ENCODE measurements at places on chromosomes 12 and 14.

DNA sequence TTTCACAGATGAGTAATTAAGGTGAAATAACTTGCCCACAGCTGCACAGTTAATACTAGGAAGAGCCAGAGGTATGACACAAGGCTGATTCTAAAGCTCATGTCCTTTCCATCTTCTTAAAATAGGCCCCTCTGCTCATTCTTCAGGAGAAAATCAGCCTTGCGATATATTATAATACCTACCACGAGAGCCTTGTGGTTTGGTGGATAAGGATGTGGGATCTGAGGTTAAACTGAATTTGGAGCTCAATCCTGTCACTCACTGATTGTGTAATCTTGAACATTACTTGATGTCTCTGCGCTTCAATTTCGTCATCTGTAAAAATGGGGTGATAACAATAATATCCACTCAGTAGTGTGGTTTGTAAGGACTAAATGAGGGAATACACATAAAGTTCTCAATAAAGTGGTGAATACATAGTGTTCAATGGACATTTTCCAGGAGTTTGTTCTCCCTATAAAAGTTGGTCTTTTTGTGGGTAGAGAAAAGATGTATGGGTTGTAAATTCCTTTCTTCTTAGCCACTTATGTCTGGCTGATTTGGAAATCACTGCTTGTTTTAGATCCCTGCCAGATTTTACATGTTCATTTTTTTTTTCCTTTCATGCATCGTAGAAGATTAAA lies 25.1 kb upstream of the ATP2B1 start:
- peak; percentile 44 for DNase-seq

DNA sequence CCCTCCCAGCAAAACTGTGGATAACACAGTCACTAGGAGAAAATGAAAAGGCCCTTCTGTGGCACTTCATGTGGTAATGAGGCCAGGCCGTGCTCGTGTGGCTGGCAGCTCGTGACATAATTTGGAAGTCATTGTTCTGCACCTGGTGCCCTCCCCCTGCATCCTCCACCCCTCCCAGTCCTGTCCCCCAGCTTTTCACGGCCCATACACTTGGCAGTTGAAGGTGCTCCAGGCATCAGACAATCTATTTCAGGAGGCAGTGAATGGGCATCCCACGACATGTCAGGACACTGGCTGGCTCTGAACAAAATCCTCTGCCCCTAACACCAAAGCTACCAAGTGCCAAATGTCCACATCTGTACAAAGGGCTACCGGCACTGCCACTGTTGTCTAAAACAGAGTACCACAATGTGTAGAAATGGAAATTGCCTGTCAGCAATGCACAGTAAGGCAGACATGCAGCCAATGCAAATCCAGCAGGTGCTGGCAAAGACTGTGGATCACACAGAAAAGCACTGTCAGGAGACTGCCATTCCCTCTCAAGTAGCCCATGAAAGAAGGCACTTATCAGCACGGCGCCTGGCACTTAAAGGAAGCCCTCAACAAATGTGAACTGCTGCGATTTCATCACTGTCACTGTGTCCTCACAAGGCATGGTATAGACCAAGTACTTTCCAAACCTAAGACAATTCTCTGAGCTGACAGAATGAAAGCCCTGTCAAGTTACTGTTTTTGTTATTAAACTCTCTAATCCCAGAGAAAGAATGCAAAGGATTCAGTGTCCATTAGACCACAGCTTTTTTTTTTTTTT lies 39.1 kb downstream of the CORO1C start:
- no peak for DNase-seq

GRCh38 chr14:21654215-21654614 lies 580 bp downstream of the OR4E2 start:
- no peak for DNase-seq

DNA sequence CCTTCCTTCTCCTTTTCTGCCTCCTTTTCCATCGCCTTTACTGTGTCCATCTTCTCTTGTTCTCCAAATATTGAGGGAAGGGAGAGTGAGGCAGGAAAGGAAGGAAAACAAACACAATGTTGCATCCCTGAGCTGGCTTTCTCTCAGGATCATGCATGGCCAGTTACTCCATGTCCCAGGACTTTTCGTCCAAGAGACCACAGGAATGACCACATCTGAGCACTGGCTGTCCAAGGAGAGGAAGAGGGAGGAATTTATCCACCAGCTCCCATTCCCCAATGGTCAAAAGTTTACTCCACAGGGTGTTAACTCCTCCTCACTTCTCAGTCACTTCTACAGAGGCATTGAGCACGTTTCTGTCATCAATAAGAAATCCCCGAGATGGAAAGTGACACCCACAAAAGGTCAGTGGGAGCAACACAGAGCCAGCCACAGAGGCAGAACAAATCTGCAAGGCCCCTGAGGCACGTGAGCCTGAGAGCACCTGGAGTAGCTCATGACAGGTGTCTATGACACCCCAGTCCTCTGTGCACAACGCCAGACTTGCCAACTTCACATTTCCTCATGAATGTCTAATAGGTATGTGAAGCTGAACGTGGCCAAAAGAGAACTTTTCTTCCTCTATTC lies 177.3 kb upstream of the NUDT4 start:
- no peak for DNase-seq

DNA sequence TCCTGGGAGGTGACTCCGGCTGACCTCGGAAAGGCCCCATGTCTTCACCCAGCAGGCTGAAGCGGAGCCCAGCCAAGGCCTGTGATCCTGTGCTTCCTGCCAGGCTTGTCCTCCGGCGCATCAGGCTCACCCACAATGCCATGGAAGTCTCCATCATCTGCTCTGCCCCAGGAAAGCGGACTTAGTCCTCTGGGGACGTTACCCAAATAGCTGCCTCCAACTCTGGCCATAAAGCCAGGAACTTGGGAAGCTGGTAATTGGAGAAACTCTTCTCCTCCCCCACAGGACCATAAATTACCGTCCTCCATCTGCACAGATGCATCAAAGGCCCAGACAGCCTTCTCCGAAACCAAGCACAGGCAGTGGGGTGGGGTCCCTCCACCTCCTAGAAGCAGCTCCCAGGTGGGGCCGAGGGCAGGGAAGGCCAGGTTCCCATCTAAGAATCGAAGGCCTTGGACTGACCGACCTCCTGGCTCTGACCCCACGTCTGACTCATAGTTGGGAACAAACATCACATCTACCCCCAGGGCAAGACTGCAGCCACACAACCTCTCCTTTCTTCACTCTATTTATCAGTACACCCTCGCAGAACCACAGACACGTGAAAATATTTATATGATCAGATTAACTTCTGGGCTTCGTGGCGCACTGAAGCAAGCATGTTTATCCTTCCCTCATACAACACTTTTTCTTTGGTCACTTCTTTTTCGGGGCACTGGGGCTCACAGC lies 56.4 kb downstream of the PITPNM2 start:
- no peak for DNase-seq

DNA sequence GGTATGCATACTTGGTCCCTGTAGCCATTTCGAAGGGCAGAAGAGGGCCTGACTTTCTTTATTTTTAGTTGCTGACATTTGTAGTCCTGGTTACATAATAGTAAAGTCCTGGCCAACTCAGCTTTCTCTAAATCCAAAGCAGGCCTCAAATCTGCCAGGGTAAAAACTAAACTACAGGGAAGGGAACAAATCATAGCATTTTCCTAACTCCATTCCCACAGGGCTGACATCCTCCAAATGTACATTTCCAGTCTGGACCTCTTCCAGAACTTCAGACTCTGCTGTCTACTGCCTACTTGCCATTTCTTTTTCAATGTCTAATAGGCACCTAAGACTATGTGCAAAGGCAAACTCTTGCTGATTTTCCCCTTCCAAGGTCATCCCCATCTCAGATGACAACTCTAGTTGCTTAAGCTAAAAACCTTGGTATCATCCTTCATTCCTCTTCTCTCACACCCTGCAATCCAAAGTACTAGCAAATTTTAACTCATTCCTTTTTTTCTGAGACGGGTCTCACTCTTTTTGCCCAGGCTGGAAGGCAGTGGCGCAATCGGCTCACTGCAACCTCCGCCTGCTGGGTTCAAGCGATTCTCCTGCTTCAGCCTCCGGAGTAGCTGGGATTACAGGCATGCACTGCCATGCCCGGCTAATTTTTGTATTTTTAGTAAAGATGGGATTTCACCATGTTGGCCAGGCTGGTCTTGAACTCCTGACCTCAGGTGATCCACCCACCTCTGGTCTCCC lies 2.0 kb downstream of the DDIT3 start:
- peak; percentile 16 for DNase-seq

DNA sequence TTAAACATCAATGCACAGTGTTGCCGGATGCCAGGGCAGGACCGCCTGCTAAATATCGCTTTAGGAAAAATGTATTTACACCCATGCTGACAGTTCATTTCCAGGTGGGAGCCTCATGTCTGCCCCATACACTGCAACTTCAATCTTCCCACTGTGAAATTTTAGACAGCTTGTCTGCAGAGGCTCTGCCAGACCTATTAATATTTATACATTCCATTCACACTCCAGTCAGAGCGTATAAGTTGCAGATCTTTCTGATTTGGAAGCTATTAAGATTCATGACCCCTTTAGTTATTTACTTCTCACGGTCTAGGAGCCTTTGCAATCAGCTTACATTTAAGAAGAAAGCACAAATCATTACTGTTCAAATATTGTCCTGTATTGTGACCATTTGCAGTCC lies 357.4 kb downstream of the ATP23 start:
- no peak for DNase-seq

GRCh38 chr12:6342140-6342889 lies 439 bp upstream of the TNFRSF1A start:
- no peak for DNase-seq

DNA sequence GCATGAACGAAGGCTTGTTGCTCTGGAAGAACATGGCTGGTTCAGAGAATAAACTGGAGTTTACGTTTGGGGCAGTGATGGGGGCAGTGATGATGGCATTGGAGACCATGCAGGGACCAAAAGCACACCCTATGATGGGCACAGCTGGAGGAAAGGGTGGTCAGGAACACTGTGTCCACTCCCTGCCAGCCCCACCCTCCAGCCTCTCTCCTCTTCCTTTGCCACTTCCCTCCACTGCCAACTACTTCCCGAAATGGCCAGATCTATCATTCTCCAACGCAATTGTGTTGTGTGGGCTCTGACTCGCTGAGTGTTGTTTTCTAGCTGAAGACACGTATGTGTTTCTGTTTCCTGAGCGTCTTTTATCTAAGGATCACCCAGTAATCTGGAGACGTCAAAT lies 39.3 kb upstream of the GSG1 start:
- DNase-seq = no peak

GRCh38 chr12:130562716-130563115 lies 153.4 kb downstream of the RIMBP2 start:
- no peak for DNase-seq

- DNase-seq = peak; percentile 36
These were observed 13.3 kb downstream of the SLC15A4 start for GRCh38 chr12:128810182-128811127.

GRCh38 chr14:104504172-104504735 lies 75.3 kb upstream of the C14orf180 start:
- DNase-seq = no peak

DNA sequence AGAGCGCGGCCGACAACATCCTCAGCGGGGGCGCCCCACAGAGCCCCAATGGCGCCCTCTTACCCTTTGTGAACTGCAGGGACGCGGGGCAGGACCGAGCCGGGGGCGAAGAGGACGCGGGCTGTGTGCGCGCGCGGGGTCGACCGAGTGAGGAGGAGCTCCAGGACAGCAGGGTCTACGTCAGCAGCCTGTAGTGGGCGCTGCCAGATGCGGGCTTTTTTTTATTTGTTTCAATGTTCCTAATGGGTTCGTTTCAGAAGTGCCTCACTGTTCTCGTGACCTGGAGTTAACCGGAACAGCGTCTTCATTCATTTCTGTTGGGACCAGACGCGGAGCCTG lies 103.8 kb upstream of the FKBP4 start:
- DNase-seq = peak; percentile 78

Measured in CD4-positive, alpha-beta T cell treated with Interleukin-17A for 1 hour (primary cell).